ENCODE measurements at places on chromosomes 1 and 21. TPM values are rescaled to one million over a fixed set of nuclear protein-coding genes. Genes with fewer than 3 reads are reported as not detected.

GRCh38 chr1:68111519-68112436 is 61.4 kb upstream of the DIRAS3 start:
- DNase-seq: peak; percentile 87

DNA sequence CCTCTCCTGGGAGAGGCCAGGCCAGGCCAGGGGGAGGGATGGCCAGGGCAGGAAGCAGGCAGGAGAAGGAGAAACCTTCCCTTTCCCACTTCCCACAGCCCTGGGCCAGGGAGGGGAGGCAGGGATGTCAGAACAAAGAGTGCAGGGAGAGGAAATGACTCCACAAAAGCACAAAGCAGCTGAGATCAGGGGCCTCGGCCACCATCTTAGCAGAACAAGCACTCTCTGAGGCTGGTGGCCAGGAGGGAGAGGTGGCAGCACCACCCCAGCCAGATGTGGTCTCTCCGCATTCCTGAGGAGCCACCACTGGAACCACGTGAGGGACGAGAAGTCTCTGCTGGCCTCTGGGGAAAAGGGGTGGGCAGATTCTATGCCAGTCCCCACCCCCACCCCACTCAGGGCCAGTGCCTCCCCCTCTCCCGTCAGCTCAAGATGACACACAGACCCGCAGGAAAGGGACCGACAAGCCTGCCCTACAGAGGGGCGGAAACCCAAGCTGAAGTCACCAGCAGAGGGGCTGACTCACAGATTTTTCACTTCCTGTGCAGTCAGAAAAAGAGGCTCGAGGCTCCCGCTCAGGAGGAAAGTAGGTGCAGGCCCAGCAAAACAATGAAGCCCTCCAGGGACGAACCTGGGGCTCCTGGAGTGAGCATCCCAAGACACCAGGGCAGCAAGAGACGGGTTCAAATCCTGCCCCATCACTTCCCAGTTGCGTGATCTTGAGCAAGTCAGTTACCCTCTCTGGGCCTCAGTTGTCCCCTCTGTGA is 24.1 kb upstream of the ALDH4A1 start:
- DNase-seq: peak; percentile 89

- DNase-seq: no peak
These were observed 419.4 kb downstream of the GPATCH2 start for GRCh38 chr1:217211486-217211885.

OLFML2B gene
- not detected for total RNA-seq

F3 gene
- total RNA-seq: not detected
